Gastrocnemius medialis (tissue), 4 donors: ENCODE measurements at places on chromosomes 7 and 10. TPM values are rescaled to one million over a fixed set of nuclear protein-coding genes. Genes with fewer than 3 reads are reported as not detected.

The UCN3 gene
- total RNA-seq, result not detected

DNA sequence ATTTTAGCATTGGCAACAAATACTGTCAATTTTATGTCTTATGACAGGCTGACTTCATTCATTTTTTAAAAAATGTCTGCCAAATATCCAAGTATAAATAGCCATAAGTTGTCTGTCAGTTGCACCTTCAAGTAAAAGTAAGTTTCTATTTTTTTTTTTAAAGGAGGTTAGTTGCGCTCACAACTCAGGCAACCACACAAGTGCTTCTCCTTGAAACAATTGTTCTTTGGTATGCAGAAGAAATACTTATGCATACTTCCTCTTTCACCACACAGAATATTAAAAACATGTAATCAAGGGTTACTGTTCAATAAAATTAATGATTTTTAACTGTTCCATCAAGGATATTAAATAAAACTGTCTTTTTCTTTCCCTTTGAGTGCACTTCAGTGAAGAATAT is 97.9 kb downstream of the RTKN2 start:
- DNase-seq, result no peak

GRCh38 chr7:24026351-24026750 is 257.6 kb upstream of the NPY start:
- no peak for DNase-seq

The STAG3 gene
- total RNA-seq, result 0.13 TPM

DNA sequence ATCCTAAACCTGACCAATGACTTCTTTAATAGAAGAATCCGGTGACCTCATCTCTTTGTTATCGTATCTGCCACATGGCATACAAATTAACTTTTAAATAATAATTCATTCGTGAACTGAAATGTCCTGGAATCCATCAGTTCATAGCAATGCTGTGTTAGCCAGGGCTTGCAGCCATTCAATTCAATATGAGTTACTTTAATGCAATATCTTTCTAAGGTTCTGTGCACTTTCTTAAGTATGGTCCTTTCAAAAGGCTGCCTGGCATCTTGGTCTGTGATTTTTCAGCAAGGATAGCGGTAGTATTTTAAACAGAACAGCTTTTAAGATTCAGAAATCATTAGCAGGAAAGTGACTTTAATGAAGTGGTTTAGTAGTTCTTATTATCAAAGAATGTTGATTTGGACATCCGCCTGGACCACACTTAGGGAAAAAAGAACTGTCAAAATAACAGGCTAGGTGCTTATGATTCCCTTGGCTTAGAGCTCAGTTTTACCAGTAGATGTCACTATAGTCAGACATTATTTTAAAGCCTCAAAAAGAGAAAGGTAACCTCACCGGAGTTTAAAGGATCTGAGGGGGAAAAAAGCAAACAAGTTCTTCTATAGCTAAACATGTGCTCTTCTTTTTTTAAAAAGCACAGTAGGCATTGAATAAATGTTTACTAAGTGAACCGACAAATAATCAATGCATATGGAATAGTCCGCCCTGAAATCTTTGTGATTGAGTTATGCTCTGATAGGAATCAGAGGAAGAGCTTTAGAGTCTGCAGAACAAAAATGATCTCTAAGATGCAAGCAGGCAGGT is 22.7 kb downstream of the SLC35G1 start:
- no peak for DNase-seq

The CRHR2 gene
- 0.52 TPM for total RNA-seq

The FRAT1 gene
- 7.6 TPM for total RNA-seq

GRCh38 chr7:20558963-20559716 is 56.3 kb upstream of the ABCB5 start:
- no peak for DNase-seq

DNA sequence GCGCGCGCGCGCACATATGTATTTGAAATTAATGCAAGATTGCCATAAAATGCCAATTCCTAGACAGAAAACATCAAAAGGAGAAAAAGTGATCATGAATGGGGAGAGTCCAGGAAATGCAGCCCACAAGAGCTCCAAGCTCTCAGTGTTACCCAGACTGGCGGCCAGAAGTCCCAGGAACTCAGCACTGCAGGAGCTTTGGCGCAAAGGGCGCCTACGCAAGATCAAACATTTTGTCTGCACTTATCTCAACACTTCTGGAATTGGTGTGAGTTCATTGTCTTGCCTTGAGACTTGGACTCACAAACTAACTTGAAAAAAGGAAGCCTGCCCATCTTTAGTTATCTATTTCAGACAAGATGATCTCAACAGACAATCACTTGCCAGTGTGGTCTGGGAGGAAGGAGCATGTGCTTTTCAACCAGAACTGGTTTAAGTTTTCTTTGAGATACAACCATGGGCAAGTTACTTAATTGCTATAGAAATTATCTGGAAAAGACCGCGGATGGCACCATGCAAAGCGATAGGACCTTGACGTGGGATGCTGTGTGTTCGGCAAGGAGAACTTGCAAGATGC is 77.2 kb downstream of the KIAA1549 start:
- no peak for DNase-seq

The ERCC6 gene
- total RNA-seq, result 8.7 TPM

DNA sequence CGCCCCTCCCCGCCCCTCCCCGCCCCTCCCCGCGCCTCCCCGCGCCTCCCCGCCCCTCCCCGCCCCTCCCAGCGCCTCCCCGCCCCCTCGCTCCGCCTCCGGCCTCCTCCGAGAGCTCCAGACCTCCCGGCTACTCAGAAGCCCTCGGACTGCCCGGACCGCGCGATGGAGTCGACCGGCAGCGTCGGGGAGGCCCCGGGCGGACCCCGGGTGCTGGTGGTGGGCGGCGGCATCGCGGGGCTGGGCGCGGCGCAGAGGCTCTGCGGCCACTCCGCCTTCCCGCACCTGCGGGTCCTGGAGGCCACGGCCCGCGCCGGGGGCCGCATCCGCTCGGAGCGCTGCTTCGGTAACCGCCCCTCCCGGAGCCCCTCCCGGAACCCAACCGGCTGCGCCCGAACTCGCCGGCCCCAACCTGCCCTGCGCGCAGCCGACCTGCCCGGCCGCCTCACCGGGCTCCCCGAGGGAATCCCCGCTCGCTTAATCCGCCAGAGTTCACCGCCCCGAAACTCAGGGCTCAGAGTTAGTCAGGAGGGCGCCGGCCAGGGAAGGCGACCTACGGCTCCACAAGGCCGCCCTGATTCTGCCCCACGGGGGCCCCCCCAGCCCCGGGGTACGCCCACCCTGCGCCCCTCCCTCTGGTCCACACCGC is at the start of gene PAOX:
Gene PAOX, plus strand, starts transcription at position 111 of the 649 bp plus-strand sequence. Its CDS starts 55 bp downstream, at position 166.
- DNase-seq, result peak; percentile 53

The SHH gene
- total RNA-seq, result not detected

The DENND2A gene
- 2.6 TPM for total RNA-seq

DNA sequence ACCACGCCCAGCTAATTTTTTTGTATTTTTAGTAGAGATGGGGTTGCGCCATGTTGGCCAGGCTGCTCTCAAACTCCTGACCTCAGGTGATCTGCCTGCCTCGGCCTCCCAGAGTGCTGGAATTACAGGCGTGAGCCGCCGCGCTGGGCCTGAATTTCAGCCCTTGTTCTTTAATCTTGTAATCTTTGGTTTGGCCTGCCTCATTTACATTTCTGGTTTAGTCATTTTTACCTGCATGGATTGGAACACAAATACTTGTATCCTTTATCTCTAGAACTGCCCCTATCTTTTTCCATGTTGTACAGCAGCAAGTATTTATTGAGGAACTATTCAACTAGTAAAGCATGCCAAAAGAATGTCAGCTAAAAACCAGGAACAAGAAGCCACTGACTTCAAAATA is 195.6 kb upstream of the FRMD4A start:
- no peak for DNase-seq

- DNase-seq, result peak; percentile 34
These were observed at the start of gene DENND2A for GRCh38 chr7:140640727-140641523. TSS of gene DENND2A (minus strand) at chr7:140640813. CDS start at chr7:140602397, 38,416 bp downstream.

- DNase-seq, result no peak
These were observed 7.9 kb downstream of the PRSS58 start for GRCh38 chr7:142249918-142250317.

DNA sequence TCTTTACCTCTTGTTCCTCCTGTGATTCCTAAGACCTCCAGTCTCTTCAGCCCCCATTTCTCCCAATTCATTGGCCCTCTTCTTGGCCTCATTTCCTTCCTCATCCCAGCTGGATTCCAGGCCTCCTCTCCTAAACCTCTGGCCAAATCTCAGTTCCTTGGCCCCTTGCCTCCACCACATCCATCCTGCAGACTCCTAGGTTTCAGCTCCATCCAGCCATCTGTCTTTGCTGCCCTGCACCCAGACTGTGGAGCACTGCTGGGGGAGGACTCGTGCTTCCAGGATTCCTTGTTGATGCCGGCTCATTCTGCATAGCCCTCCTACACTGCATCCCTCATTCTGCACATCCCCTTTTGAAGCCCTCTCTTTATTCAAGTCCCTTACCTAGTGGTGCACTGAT is 6.7 kb downstream of the PLAC9 start:
- no peak for DNase-seq

DNA sequence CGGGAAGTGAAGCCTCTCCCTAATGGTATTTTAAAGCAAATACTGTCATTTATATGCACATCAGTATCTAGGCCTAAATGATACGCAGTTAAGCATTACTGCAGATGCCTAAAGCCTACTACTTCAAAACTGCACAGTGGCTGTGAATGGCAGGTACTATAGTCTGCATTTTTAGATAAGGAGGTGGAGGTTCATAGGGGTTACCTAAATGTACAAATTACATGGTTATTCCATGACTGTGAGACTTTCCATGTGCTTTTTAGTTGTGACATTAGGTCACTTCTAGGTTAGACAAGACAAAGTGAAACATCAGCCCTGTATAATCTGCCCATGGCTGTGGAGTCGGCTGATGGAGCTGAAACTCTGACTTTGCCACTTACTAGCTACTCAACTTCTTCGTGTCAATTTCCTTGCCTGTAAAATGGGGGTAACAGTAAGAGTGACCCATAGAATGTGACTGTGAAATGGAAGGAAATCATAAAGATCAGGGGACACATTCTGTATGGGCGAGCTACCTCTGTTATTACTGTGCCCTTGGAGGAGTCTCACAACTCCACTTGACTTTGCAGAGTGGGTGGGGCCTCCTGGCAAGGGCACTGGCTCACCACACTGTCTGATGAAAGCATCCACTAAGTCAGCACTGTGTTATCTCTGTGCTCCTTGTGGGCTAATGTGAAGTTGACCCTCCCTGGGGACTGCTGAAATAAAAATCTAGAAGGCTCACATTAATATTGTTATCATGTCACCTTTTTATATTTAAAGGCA is 239.4 kb downstream of the TNS3 start:
- no peak for DNase-seq

DNA sequence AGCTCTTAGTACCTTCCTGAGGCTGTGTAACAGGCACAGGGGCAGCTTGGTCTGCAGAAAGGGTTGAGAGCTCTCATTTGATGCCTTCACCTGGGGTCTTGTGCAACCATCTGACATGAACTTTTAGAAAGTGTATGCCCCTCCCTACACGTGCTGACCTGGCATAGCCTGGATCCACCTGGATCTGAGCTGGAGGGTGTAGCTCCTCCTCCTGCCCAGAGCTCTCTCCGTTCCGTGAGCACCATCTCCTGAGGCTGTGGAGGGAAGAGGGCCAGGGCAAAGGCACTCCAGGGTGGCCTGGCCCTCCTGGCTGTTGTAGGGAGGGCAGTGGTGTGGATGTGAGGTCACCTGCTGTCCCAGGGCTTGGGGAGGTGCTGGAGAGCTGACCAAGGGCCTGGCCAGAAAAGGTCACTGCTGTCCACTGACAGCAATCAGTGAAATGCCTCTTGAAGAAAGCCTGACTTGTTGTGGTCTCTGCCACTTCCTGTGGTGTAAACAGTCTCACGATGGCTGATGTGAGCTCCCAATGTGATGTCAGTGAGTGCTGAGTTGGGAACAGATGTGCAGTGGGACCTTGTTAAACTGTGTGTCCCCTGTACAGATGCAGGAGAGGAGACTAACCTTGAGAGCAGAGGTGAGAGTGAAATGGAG is 23.0 kb downstream of the AMZ1 start:
- no peak for DNase-seq

- no peak for DNase-seq
These were observed 282.1 kb downstream of the KCND2 start for GRCh38 chr7:120554960-120555571.

The AMPH gene
- 8.3 TPM for total RNA-seq

- peak; percentile 86 for DNase-seq
These were observed at the start of gene CAMK2G for GRCh38 chr10:73874267-73875138. TSS of gene CAMK2G (minus strand) at chr10:73874555. CDS start at chr10:73874461, 94 bp downstream.

The CALHM1 gene
- total RNA-seq, result not detected
